ENCODE measurements at places on chromosomes 16 and 17.
A peak's percentile ranks its signal among the peaks of the same experiment; 100 is the strongest.

GRCh38 chr16:54324716-54325115 is 38.1 kb upstream of the IRX3 start:
- no peak for DNase-seq

- no peak for DNase-seq
Measured at GRCh38 chr17:57407287-57408070, 151.2 kb downstream of the MSI2 start.

GRCh38 chr17:13576661-13577526 is 24.8 kb downstream of the HS3ST3A1 start:
- DNase-seq = peak; percentile 58

DNA sequence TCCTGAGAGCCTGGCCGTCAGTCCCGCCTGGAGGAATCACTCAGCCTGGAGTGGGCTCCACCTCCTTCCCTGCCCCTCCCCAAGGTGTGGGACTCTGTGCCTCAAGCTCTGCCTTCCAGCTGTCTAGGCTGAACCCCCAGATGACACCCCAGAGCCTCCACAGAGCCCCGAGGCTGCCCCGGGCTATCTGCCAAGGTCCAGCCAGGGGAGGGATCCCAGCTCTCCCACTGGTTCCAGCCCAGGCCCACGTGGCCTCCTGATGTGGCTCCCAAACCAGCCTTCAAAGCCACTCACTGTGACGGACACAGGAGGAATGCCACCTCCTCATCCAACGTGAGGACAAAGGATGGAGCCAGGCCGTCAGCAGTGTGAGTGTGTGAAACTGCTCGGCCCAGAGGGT is 45.6 kb upstream of the ENPP7 start:
- no peak for DNase-seq

GRCh38 chr17:80920441-80920840 is 71.2 kb upstream of the CHMP6 start:
- no peak for DNase-seq

DNA sequence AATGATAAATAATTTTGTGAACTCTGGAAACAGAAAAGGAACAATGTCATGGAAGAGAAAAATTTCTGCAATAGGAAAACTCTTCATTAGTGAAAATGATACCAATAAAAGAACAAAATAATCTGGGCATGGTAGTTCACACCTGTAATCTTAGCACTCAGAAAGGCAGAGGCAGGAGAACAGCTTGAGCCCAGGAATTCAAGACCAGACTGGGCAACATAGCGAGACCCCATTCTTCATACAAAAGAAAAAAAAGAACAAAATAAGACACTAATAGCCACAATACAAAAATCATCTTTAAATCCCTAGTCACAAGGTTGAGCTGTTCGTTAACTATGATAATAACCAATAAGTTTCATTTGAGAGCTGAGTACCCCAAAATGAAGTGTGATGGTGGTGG is 8.6 kb downstream of the POLG2 start:
- no peak for DNase-seq

GRCh38 chr17:39225308-39225958 is at the start of gene STAC2:
TSS of gene STAC2 (minus strand) at chr17:39225945. CDS start at chr17:39225502, 443 bp downstream.
- no peak for DNase-seq

DNA sequence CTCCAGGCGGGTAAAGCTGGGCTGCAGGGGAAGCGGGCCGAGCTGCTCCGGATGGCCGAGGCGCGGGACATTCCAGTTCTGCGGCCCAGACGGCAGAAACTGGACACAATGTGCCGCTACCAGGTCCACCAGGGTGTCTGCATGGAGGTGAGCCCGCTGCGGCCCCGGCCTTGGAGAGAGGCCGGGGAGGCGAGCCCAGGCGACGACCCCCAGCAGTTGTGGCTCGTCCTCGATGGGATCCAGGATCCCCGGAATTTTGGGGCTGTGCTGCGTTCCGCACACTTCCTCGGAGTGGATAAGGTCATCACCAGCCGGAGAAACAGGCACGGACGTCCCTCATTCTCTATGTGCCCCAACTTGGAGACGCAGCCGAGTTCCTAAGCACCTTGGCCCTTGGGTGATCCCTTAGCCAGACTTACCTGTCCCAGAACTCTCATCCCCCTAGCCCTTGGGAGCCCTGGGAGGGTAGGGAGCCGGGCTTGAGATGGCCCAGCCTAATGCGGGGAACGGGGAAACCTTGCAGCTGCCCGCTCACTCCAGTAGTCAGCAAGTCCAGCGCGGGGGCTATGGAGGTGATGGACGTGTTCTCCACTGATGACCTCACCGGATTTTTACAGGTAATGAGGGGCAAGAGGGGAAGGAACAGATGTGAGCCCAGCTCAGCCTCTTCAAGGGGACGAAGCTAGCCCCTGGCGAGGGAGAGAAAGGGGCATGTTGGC is 806 bp downstream of the MRM1 start:
- DNase-seq = peak; percentile 65

GRCh38 chr17:51807460-51807859 is 351.1 kb downstream of the CA10 start:
- no peak for DNase-seq
